Stimulated activated CD4-positive, alpha-beta T cell treated with anti-CD3 and anti-CD28 coated beads, Interleukin-1b, Interleukin-23, amount 100 ng/mL, for 24 hours (primary cell): ENCODE measurements at places on chromosomes 11 and 22.

- no peak for DNase-seq
Observed at GRCh38 chr11:76379807-76380158, 1.1 kb downstream of the THAP12 start.

DNA sequence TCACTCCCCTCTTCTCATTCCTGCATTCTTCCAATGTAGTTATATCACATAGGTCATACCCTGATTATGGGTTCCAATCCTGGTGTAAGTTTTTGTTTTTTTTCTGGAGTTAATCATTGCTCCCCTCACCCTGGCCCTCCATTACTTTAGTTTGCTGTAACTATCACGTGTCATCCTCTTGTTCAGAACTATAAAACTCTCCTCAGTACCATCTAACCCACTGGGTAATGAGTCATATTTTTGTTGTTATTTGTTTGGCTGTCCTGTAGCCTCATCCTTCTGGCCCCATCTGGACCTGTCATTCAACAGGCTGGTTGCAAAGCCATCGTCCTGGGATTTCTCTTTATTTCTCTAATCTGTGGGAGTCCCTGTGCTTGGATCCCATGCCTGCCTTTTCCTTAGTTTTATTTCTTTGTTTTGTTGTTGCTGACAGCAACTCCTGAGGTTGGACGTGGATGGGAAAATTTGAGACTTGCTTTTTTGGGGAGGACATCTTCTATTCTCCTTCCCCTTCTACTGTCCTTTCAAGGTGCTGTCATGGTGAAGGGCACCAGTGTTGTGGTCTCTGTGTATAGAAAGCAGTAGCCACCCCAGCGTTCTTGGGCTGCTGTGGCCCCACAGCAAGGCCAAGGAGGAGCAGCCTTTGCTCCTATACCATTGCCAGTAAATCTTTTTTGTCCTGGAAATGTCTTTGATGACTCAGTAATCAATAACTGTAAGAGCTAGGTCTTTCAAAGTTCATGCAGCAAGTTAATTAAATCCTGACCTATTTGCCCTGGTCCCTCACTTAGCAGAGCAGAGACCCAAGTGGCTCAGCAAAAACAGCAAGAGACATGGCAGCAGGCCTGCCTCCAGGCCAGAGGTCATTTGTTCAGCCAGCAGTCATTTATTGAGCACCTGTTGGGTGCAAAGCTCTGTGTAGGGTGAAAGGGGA, 82.5 kb downstream of the C22orf31 start:
- no peak for DNase-seq

GRCh38 chr22:43821606-43822425, 9.7 kb upstream of the EFCAB6 start:
- DNase-seq: no peak

- DNase-seq: no peak
Observed at GRCh38 chr22:28822930-28823551, 22.7 kb upstream of the XBP1 start.

GRCh38 chr11:60428517-60428916, 855 bp upstream of the MS4A5 start:
- DNase-seq: no peak

DNA sequence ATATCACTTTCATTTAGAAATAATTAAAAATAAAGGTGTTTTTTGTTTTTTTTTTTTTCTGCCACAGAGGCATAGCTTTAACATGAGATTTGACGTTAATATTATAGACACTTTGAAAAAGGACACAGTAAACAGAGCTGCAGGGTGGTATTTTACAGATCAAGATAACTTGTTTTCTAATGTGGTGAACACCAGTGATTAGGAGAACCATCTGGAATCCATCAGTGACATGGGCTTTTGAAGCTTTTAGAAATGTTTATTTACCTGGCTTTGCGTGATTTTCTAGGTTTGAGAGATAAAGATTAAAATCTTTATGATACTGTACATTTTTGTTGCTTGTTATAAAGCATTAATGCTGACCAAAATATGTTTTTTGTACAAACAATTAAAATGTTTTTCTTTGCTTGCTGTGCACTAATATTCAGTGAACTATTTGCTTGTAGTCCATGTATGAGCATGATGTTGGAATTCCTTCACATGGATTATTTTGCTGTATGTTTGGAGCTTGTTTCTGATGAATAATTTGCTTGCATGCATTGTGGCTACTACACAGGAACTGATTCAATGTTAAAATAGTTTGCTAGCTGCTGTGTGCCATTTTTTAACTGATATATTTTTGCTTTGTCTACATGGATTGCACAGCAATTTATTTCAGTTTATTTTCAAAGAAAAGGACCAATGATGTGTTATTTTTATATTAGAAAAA, 352.1 kb upstream of the NARS2 start:
- DNase-seq: no peak

DNA sequence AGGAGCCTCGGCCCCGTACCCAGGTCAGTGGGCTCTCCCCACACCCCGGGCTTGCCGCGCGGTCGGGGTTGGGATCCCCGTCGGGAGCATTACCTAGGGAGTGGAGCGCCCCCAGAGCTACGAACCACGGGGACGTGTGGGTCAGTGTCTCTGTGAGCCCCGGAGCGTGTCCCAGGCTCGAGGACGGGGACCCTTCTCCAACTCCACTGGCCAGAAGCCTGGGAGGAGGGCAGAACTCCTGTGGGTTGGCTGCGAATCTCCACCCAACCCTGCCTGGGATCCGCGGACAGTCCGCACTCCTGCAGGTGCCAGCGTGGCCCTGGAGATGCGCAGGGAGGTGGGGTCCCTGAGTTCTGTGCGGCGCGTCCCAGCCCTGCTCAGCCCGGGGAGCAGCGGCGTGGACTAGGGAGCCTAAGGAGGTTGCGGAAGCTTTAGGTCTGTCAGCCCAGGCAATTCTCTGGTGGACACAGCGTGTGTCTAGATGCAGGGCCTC, 346 bp downstream of the PPFIBP2 start:
- DNase-seq: no peak

DNA sequence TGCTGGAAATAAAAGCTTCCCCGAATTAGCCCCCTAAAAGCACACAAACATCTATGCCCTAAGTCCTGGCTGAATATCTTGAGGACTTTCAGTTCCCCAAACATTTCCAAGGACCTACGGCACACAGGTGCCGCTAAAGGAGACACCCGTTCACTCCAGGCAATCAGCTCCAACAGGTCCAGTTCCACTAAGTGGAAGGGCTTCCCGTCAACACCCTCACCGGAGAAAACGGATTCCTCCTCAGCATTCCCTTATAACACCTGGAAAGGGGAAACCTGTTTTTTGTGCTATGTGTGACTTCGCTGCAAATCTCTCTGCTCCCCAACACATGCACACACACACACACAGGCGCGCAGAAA, 3.9 kb downstream of the TENM4 start:
- no peak for DNase-seq

- DNase-seq: no peak
Observed at GRCh38 chr11:116166573-116167465, 606.0 kb downstream of the BUD13 start.
